ENCODE measurements at places on chromosomes 2 and 18.

DNA sequence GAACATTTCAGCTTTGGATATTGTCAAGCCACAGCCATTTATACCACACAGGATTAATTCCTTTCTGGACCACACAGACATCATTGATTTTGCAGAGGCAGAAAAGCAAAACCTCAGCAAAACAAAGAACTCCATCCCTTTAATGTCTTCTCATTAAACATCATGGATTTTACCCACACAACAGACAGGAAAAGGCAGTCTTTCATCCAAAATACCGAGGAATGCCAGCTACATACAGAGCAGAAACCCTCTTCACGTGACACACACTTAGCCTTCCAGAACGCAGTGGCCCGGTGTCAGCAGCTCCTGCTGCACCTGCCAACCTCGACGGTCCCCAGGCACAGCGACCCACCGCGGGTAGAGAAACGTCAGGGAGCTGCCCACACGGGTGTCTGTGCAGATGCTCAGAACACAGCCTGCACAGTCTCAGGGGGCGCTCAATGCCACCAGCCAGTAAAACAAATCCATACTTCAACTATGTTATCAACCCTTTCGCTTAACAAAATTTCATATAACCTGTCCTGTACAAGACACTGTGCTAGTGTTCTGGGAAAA, 304.5 kb downstream of the EIPR1 start:
- DNase-seq = no peak

DNA sequence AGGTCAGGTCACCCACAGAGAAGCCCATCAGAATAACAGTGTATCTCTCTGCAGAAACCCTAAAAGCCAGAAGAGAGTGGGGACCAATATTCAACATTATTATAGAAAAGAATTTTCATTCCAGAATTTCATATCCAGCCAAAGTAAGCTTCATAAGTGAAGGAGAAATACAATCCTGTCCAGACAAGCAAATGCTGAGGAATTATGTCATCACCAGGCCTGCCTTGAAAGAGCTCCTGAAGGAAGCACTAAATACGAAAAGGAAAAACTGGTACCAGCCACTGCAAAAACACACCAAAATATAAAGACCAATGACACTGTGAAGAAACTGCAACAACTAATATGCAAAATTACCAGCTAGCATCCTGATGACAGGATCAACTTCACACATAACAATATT, 260.0 kb upstream of the KYNU start:
- no peak for DNase-seq

DNA sequence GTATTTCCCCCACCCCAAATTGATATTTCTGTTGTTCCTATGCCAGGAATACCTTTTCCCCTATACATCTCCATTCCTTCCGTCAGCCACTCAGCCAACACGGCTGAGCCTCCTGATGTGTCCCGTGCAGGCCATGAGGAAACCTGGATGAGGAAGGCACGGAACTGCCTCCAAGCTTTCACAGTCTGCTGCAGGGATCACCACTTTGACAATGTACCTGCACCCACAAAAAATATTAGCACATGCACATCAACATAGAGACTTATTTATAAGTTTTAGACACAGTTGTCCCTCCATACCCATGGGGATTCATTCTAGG, 101.4 kb upstream of the PPP1CB start:
- DNase-seq = no peak

- no peak for DNase-seq
Observed at GRCh38 chr2:218863021-218863520, 3.5 kb downstream of the WNT6 start.

GRCh38 chr2:111202266-111203040, 81.7 kb downstream of the BCL2L11 start:
- DNase-seq = no peak

- no peak for DNase-seq
Observed at GRCh38 chr2:215542690-215543089, 106.8 kb upstream of the FN1 start.

DNA sequence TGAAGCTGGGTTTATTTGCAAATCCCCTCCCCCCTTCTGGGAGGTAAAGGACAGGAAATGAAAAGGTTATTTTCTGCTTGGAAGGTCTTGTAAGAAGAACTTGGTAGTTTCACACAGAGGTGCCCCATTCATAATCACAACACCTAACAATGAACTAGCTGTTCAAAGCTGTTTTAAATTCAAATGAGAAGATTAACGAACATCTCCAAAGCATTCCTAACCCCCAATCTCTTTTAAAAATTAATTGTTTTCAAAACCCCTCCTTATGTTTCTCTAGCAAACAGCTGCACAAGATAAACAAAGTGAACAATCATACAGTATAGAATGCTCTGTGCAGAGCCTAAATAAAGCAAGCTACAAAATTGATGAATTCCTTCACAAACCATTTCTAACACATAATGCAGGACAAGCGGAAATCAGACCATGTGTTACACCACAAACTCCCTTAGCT, 271.4 kb downstream of the SATB2 start:
- DNase-seq = no peak

- DNase-seq = no peak
Observed at GRCh38 chr2:238291550-238292281, 3.3 kb upstream of the PER2 start.

GRCh38 chr2:7180638-7181370, 263.6 kb downstream of the RNF144A start:
- peak; percentile 55 for DNase-seq

DNA sequence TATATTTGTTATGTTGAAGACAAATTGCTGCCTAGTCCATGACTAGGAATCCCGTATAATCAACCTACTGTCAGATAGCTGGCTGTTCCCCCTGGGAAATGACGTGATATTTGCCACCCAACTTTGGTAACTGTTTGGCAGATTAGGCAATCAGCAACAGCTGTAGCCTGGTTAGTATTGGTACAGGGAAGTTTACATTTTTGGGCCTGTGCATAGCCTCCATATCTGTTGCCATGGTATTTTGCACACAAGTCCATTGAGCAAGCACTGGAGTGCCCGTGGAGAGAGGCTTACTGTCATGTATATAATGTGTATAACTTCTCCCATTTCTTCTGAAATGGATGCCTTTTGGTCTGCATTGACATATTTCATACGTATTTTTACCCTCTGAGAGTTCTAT, 27.7 kb downstream of the BIRC6 start:
- no peak for DNase-seq

DNA sequence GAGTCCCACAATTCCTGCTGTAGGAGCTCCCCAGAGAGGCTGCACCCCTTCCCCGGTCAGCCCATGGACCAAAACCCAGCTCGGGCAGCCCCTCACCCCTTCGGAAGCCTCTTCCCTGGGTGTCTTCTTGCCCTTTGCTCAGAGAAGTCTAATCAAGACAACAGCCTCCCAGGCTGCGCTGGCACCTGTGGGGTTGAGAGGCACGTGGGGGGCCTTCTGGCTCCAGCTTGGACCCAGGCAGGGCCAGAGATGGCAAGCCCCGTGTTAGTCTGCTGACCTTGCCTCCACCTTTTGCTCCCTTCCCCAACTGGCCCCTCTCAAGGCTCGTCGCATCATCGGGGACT, 10.4 kb downstream of the SLC4A3 start:
- no peak for DNase-seq

GRCh38 chr2:162219426-162219825, 23.8 kb downstream of the FAP start:
- no peak for DNase-seq

GRCh38 chr2:25276569-25277465, 64.9 kb downstream of the DNMT3A start:
- DNase-seq = no peak

GRCh38 chr2:216109962-216110614, 940 bp downstream of the XRCC5 start:
- DNase-seq = peak; percentile 18

- DNase-seq = no peak
Observed at GRCh38 chr18:22302144-22302543, 115.6 kb downstream of the CTAGE1 start.

DNA sequence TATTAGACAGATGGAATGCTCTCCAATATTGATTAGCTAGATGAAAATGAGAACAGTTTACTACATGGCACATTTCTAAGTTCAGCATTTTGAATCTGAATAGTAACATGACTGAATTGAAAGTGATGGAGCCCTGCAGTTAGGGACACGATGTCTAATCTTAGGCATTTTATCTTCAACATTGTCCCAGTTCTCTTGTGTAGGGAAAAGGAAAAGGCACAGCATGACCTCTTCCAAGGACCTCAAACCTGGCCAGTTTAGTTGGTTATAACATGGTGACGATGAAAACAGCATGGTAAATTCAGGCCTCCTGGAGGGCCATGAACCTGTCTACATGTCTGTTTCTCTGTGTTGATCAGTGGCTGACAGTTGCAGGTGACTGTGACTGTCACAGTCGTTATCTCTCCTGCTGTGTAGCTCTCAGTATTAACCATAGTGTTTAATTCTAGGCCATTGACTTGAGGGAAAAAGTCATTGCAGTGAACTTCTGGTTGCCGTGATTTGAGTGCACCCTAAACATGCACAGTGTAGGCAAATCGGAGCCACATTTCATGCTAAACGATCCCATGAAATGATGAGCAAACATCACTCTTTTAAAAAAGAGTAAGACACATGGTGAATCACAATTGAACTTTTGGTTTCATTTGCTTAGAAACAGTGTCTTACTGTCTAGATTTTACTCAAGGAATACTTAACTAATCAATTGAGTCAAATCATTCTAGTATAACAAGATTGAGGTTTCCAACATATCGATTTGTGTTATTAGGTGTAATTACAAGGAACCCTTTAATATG, 129.7 kb downstream of the PHLPP1 start:
- DNase-seq = no peak

- no peak for DNase-seq
Observed at GRCh38 chr2:65263262-65263661, 35.6 kb downstream of the ACTR2 start.

DNA sequence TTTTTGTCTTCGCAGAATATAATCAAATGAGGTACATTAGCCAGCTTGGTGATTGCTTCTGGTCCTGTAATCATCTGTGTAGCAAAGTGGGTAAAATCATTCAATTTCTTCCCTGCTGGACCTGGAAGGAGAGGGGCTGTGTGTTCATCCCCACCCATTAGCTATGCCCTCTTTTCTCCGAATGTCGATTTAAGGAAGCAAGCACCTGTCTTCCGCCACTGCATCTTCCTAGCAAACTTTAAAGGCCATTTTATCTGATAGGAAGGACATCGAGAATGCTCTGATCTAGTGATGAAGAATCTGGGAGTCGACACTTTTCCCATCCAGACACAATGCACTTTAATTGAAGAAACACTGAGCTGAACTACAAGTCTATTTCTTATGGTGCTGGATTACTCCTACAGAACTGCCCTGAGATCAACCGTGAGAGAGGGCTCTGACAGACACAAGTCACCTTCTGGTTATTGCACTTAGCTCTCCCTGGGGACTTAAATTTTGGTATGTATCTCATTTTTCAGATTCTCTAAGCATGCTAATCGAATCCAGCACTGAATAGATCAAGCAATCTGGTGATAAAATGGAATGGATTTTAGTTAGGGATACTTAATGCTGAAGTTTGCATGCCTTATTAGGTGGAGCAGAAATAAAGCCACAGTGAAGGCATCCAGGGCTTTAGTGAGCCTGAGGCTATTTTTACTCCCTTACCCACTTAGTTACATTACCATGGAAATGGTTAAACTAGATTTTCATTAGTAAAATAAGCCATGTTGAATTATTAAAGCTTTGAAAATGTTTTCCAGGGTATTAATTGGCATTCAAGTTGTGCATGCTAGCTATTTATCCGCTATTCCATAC, 1.3 kb downstream of the NYAP2 start:
- no peak for DNase-seq

DNA sequence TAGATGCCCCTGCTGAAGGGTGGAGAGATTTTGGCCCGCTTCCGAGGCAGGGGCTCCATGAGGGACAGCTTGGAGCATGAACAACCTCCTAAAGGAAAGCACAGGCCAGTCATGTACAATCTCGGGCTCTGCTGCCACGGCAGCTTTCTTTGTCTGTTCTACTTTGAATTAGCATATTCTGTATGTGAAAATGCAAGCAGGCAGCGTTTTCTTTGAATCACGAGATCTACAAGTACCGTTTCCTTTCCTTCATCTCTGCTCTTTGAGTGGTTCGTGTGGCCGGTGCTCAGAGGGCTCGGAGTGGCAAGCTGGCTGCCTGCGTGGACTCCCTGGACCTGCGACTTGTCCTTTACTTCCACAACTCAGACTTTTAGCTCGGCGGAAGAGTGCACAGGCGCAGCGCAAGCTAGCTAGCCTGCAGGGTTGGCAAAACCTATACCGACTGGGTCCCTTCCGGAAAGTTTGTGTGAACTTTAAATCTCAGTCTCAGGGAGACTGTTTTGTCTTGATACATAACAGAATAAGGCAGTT, 6.9 kb downstream of the TWIST2 start:
- no peak for DNase-seq

DNA sequence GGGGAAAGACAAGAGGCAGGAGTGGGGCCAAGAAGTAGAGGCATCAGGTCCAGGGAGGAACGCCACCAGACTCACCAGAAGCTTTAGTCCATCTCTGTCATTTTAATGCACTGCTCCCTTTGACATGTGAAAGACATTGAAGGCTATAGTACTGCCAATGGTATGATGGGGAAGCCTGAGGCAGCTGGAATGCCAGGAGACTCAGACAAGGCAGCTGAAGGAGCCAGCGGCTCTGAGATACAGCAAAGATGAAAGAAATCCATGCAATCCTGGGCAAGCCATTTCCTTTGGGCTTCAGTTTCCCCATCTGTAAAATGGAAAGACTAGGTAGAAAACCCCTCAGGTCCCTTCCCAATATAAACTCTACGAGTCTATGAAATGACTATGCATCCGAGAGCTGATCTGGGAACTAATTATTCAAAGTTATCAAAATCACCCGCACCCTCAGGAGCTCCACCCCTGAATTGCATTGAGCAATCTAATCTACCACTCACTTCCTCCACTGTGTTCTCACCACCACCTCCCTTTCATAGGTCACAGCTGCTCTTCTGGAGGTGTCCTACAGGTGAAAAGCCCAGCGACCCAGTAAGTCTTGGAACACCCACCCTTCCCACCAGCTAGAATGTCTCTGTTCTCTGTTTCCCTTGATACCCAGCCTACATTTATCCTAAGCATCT, 3.1 kb downstream of the CXCR2 start:
- DNase-seq = no peak

- DNase-seq = no peak
Observed at GRCh38 chr2:138475277-138475776, 26.2 kb upstream of the SPOPL start.

- DNase-seq = no peak
Observed at GRCh38 chr2:228762565-228762964, 508.5 kb downstream of the PID1 start.

DNA sequence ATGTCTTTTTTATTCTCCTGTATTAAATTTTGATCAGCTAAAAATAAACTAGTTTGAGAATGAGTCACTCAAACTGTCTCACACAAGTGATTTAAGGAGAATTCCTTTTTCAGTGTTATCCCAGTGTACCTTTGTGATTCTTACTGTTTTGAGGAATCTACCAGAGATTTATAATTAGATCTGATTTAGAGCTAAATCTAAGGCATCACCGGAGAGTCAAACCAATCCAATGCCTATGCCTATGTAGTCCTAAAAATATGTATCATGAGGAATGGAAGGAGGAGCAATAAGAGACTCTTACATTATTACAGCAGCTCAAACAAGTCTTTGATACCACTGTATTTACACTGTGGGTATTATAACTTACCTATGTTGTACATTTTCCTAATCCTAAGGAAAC, 63.4 kb upstream of the CYP20A1 start:
- DNase-seq = no peak
